ENCODE measurements at places on chromosomes 7 and 10.

GRCh38 chr10:48555310-48556042 is 49.4 kb downstream of the ARHGAP22 start:
- DNase-seq = no peak

DNA sequence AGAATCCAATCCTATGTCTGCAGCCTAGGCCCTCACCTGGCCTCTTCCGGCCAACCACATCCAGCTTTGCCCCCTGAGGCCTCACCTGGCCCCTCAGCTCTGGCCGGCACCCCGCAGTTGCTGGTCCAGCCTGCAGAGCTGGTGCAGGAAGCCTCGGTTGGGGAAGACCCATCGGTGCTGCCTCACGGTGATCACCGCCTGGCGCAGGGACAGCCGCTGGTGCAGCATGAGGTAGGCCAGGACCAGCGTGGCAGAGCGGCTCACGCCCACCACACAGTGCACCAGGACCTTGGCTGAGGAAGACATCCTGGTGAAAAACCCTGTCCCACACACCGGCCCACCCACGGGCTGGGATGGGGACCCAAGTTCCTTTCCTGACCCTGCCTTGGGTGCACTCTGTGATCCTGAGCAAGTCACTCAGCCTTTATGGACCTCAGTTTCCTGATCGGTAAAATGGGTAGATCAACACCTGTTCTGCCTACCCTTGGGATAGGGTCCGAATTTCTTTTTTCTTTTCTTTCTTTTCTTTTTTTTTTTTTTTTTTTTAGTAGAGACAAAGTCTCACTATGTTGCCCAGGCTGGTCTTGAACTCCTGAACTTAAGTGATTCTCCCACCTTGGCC is 5.8 kb upstream of the SAMD8 start:
- no peak for DNase-seq

- DNase-seq = peak; percentile 17
Observed at GRCh38 chr10:105844241-105844640, 1203.2 kb downstream of the SORCS3 start.

DNA sequence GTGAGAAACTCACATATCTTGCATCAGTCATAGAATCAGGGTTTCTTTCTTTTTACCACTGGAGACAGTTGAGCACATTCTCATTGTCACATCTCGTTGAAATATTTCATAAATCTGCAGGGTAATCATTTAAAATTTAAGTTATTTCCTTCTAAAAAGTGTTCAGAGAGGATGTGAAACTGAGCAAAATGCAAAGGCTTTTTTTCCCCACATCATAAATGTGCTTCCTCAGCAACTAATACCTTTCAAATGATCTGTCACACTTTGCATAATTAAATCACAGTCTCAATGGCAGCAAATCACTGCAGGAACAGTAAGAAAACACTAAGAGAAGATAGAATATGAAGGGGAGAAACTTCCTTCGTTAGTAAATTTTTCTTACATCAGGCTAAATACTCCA is 187.5 kb downstream of the EVX1 start:
- DNase-seq = no peak

DNA sequence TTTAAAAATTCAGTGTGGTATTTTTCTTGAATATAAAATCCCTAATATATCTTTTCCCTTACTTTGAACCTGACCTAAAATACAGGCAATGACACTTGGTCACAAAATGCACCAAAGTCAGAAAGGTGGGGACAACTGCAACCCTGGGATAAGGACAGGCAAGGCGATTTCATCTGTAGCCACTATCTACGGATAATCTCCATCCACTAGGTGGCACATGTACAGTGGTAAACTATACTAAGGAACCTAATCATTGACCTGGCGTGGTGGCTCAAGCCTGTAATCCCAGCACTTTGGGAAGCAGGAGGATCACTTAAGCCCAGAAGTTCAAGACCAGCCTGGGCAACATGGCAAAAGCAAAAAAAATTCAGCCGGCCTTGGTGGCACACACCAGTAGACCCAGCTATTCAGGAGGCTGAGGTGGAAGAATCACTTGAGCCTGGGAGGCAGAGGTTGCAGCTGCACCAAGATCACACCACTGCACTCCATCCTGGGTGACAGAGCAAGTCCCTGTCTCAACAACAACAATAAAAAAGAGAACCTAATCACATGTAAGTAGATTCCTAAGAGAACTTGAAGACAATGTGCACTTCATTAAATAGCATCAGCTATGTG is 98.9 kb downstream of the KMT2C start:
- DNase-seq = peak; percentile 6

DNA sequence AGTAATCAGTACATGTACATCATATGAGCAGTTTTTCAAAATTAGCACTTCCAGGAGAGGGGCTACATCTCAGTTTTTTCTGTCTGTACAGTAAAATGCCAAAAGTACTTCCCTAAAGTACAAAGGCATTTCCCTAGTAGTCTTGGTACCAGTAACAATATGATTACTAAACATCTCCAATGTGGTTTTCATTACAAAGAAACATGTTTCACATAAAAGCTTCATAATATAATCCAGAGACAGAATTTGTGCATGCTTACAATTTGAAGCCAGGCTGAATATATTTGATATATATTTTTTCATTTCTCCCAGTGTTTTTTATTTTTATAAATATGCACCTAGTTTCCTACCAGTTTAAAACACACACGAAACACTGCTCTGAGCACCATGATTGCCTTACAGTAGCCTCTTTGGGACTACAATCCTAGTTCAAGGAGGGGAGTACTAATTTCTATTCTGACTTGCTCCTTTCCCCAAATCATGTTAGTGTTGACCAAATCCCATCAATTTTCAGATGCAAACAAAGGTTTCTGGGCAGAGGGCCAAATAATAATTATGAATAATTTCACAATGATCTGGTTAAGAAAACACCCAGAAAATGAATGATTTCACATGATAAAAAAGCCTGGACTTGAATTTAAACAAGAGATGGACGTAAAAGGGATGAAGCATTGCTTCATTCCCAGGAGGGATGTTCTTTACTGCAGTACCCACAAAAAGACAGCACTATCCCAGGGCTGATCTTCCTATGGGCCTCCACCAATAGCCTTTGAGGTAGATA is 201.3 kb downstream of the SLC25A13 start:
- peak; percentile 47 for DNase-seq

DNA sequence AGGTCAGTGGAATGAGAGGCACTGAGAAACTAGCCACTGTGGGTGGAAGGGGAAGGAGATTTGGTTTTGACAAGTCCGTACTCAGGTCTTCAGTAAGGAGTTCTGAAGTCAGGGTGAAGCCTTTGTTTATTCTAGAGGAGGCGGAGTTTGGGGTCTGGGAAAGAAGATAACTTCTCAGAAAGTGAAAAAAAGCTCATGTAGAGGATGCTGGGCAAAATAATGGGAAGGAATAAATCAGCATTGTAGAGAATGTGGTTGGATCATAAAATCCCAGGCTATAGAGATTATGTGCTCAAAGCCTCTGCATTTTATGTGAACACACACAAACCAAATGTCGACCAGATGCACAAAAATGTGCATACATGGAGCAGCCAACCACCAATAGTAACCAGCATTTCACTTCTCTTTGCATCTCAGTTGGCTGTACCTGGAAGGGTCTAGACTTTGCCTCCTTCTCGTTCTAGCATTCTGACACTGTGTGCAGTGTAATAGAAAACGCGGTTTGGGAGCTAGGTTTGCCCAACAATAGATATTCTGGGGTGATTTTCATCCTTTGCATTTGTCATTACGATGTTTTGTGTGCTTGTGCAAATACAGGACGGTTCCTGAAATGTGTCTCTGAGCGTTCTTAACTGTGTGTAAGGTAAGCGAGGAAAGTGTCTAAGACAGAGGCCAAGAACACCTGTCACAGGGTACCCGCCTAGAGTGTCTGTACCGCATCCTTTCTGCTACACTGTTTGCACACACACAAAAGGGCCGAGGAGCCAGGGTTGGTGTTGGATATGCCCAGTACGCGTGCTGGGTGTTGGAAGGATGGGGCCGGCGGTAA is 603 bp upstream of the HECW1 start:
- DNase-seq = no peak

DNA sequence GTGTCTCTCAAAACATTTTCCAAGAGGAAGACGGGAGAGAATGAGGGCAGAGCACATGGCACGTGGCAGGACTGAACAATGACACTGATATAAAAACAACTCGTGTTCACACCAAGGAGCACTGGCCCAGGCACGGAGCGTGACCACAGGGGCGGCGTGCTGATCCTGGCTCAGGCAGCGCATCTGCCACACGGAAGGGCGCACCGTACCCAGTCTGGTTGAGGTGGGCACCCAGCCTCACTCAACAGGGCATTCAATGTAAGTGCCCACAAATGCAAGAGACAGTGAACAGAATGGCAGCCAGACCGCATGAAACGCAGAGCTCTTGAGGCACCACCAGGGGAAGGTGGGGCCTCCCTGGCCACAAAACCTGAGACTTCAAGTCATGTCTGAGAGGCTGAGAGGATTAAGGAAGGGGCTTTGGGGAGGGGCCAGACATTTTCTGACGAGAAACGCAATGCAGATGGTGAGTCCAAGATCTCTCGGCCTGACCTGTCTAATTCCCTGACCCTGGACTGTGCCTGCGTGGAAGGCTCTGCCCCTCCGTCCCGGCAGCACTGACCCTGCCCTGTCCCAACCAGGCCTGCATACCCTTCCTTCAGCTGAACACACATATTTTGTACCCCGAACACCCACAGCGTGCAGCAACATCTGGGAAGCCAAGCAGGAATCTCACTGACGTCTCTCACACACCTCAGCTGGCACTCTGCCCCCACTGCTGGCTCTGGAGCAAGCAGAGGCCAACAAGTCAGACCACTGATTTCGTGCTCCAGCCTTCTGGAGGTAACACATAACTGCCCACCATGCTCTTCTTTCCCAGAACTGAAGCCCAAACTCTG is 35.5 kb downstream of the VOPP1 start:
- no peak for DNase-seq

DNA sequence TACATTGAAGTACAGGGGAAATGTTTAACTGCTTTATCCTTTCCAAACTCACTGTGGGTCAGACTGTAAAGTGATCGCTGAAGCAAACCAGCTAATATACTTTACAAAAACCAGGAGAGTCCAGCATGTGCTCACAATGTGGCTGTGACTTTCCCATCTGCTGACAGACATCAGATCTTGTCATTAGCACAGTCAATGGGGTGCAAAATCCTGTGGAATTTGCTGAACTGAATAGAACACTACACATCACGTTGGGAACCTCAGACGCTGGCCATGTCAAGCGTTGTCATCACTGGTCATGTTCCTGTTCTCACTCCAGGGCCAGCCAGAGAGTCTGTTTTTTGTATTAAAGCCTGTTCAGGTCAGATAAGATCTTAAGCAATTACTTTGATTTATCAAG is 83.4 kb downstream of the AGMO start:
- DNase-seq = no peak

DNA sequence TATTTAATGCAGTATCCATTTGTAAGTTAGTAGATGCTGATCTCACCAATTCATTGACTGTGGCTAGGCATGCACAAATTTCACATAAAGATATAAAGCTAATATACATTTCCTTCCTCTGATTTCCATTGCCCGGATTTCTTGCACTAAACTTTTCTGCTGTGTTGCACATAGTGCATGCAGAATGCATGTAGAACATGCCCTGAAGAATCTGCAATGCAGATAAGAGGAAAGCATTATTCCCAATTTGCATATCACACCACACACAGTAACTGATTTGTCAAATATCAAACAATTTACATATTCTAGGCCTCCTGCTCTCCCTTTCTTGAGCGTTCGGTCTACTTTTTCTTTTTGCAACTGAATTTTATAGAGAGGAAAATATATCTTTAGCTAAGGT is 124.2 kb downstream of the LRRTM3 start:
- DNase-seq = no peak

DNA sequence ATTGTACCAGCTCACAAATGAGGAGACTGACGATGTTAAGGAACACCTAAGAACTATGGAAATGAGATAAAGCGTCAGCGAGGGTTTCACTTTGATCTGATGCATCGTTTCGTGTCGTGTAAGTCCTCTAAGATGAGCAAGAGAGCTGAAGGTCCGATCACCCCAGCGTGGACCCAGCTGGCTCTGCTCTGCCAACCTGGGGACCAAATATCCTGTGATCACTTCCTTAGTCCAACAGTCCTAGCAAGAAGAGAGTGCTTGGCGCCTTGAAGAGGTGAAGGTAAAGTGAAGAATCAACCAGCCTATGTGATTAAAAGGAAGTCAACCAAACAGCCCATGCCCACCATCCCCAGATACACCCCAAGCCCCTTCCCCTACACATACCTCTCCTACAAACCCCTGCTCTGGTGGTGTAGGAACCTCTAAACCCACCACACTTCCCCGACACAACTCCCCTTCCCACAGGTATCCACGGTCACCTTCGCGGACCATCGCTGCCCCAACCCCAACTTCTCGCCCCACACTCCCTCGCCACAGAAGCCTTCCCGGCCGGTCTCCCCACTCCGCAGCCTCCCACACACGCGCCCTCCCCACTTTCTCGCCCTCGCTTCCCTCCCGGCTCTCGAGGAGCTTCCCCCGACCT is 722 bp downstream of the UPF2 start:
- no peak for DNase-seq

GRCh38 chr7:76304888-76305375 is 2.5 kb downstream of the HSPB1 start:
- DNase-seq = no peak

DNA sequence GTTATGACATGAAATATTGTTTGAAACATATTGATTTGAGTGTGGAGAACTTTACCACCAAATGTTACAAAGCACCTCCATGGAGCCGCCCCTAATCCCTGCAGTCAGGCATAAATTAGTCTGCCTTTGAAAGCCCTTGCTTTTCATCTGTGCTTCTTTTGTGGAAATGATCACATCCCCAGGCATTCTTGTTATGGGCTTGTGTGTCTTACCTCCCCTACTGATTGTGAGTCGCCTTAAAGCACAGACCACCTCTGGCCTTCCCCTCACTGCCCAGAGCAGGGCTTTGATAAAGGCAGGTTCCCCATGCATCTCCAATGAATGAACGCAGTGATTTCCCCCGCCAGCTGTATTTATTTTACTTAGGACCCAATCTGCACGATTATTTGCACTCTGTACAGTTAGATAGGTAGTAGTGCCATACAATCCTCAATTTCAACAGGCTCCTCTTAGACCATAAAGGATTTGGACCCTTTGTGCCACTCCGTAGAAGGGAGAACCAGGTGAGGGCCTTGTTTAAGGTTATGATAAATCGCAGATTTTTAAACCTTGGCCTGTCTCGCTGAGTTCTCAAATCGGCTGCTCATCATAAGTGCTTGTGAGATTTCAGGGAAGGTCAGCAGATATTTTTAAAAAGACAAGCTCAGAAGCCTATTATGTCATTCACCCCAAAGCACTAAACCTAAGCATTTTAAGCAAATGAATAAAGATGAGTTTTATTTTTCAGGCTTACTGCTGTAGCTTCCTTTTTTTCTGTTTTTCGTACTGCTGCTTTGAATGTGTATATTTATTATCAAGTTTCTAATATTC is 107.8 kb downstream of the CUBN start:
- DNase-seq = no peak

- DNase-seq = peak; percentile 12
Observed at GRCh38 chr7:86814661-86815379, 171.1 kb downstream of the GRM3 start.

GRCh38 chr7:106848851-106849442 is 16.1 kb upstream of the PIK3CG start:
- DNase-seq = no peak

GRCh38 chr7:14115701-14116100 is 126.2 kb upstream of the ETV1 start:
- no peak for DNase-seq
